ENCODE measurements at places on chromosomes 6 and 20. TPM values are rescaled to one million over a fixed set of nuclear protein-coding genes. Genes with fewer than 3 reads are reported as not detected.

PSMF1 gene
- 35.8 TPM for total RNA-seq

RIPK1 gene
- 19.1 TPM for total RNA-seq

PRDM13 gene
- total RNA-seq = not detected

CGA gene
- total RNA-seq = not detected

SCUBE3 gene
- total RNA-seq = 3.0 TPM

SLC9A8 gene
- total RNA-seq = 3.7 TPM

C6orf15 gene
- total RNA-seq = not detected

EMILIN3 gene
- 0.06 TPM for total RNA-seq

TSBP1 gene
- total RNA-seq = not detected

SLC22A1 gene
- total RNA-seq = not detected

ASIP gene
- not detected for total RNA-seq

NOX3 gene
- not detected for total RNA-seq

SAMD3 gene
- total RNA-seq = not detected

NRSN1 gene
- not detected for total RNA-seq

CPNE5 gene
- 5.8 TPM for total RNA-seq

SLC16A10 gene
- not detected for total RNA-seq

PEX7 gene
- 3.5 TPM for total RNA-seq

SIRPD gene
- total RNA-seq = not detected

PHACTR1 gene
- 2.7 TPM for total RNA-seq

TMEM74B gene
- total RNA-seq = 0.25 TPM

CTAGE9 gene
- total RNA-seq = not detected

MOXD1 gene
- 0.13 TPM for total RNA-seq

PLA2G7 gene
- 0.16 TPM for total RNA-seq

TMC2 gene
- total RNA-seq = not detected

MYH7B gene
- 0.16 TPM for total RNA-seq

MUC21 gene
- not detected for total RNA-seq

ISM1 gene
- total RNA-seq = 0.06 TPM
